ENCODE measurements at places on chromosomes 7 and 10.

DNA sequence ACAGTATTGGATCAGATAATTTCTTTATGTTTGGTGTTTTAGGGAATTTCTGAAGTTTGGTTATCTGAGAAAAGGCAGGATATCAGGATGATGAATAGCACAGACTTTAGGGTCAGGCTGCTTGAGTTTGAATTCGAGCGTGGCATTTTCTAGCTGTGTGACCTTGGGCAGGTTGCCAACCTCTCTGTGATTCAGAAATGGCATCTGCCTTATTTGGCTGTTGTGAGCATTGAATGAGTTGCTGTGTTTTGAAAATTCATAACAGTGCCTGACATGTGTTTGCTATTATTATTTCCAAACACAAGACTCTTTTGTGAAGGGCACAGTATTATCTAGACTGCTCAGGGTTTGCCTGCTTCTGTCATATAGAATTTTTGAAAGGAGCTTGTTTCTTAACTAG lies 66.9 kb downstream of the NXPH1 start:
- DNase-seq, result no peak

GRCh38 chr10:83880252-83880791 lies 259.0 kb upstream of the GHITM start:
- DNase-seq, result no peak

- no peak for DNase-seq
Measured at GRCh38 chr10:116691635-116692034, 50.7 kb downstream of the HSPA12A start.

GRCh38 chr7:106143711-106144337 lies 31.7 kb upstream of the SYPL1 start:
- no peak for DNase-seq

DNA sequence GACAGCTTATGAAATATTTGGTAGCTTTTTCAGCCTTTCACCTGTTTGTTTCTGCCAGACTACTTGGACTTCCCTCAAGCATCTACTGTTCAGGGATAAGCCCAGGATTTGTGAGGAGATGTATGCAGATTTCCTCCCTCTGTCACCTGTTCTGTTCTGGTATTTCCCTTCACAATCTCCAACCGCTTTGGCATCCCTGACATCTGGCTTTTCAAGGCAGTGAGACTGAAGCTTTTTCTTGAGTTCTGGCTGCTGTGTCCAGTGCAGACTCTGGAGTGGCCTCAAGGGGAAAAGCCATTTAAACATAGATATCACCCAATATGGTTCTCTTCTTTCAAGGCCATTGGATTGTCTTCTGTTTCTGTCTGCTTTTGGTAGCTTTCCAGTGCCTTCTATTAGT lies 369.7 kb downstream of the LRMDA start:
- no peak for DNase-seq

- DNase-seq, result no peak
Measured at GRCh38 chr10:66752714-66753113, 173.1 kb upstream of the LRRTM3 start.

DNA sequence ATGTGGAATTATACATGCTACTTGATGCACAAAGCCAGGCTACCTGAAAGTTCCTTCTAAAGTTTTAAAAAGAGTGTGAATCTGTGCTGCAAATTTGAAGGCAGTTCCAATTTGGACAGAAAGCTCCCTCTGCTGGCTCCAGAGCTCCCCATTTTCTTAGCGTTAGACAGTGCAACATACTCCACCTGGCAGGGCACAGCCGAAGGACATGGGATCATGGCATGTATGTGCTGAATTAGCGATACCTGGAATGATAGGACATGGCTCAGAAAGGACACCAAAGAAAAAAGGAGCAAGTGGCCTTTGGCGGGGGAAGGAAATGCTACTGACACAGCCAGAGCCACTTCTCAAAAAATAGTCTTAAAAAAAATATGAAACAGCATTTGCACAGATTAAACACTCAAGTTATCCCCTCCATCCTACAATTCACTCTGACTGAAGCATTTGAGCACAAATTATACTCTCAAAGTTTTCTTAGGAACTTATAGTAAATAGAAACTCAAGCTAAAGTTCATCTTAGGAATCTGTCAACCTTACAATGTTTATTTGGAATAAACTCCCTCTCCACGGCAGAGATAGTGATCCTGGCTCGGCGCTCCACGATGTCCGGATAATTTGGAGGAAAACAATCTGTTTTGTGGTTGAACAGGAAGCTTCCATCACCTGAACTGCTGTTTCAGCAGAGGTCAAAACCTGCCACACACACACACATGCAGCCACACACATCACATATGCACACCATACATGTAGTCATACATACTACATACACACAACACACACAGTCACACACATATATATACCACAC lies 80.0 kb downstream of the C7orf25 start:
- DNase-seq, result no peak

DNA sequence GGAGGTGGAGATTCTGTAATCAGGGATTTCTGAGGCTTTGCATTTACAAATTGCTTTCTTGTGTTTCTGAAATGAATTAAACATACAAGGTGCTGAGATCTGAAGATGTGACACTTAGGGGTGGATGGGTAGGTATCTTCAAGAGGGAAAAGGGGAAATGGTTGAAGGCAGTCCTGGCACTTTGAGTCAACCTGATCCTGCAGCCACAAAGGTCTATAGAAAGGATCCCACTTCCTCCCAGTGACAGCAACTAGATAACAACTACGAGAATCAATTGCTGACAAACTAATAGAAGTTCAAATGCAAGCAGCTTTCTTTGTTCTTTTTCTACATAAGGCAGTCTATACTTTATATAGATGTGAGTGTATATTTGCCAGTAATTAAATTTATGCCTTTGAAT lies 553.3 kb downstream of the MDFIC start:
- DNase-seq, result no peak

DNA sequence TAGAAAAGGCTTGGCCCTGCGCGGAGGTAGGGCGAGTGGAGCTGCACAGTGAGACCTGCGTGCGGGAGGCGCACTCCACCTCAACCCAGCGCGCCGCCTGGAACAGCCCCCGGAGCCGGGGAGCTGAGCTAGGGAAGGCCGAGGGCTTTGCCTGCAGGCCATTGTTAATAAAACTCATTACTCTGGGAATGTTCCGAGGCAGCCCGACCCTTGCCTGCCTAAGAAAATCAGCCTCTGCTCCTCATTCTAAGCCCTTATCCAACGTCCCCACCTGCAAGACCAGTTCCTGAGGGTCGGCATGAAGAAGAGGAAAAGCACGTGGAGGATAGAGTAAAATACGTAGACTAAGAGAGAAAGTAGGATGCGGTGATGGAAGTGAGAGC lies 55.3 kb downstream of the C7orf25 start:
- DNase-seq, result no peak

- DNase-seq, result no peak
Measured at GRCh38 chr10:132439025-132439388, 42.0 kb downstream of the PWWP2B start.

DNA sequence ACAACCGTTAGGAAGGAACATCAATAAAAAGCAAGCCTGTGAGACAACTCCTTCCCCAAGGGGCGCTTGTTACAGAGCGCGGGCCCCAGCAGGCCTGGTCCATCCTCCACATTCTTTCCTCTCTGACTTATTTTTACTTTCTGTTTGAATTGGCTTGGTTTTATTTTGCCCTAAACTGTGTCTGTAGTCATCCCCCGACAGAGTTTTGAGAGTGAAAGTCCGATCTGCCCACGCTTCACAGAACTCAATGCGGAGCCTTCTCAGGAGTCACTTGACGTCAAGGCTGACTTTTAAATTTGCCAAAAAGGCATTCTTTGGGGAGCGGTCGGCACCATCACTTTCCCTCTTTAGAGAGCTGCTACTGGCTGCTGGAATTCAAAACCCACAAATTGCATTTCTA lies 150.1 kb upstream of the KLF6 start:
- no peak for DNase-seq

DNA sequence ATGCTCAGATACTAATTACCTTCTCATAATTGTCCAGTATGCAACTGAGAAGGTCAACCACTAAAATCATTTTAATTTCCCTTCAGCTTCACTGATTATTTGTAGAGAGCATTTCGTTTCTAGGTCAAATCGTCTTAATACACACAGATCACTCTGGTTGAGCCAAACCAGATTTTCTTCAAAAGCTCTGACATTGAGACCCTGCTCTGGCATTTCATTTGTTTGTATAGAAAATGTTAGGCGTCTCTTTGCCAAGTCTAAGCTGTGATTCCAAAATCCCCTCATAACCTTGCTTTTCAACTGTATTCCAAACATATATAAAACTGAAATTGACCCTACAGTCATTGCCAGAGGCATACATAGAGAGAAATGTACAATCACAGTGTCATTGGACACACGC lies 520.0 kb downstream of the CNTNAP2 start:
- no peak for DNase-seq

- no peak for DNase-seq
Measured at GRCh38 chr7:20557116-20557515, 58.4 kb upstream of the ABCB5 start.

GRCh38 chr7:32868116-32868515 lies 23.4 kb downstream of the KBTBD2 start:
- no peak for DNase-seq

- no peak for DNase-seq
Measured at GRCh38 chr7:132116369-132116768, 459.9 kb downstream of the PLXNA4 start.

DNA sequence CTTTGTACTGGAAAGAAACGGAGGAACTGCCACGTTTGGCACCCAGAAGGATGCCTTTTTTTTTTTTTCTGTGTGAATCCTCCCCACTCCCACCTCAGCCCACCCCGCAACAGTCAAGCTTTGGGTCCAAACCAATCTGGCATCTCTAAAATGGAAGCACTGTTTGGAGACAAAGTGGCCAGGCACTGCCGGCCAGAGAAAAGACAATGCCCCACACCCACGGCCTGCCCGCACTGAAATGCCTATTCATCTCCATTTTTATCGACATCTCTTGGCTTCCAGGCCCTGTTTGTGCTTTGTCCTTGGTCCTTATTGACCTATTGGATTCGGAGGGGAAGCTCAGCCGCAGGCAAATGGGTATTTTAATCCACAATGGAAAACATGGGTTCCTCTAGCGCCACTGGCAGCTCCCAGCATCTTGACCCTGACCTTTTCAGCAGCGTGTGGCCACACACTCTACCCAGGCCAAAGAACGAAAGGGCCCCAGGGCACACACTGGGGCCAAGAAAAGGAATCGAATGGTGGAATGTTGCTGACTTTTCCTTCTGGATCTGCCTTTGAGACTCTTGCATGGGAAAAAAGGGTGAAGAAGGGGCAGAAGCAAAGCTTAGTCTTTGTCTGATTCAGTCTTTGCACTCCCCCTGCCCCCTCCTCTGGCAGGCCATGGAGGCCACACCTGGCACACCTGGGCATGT lies 162.6 kb upstream of the CDCA7L start:
- DNase-seq, result no peak

DNA sequence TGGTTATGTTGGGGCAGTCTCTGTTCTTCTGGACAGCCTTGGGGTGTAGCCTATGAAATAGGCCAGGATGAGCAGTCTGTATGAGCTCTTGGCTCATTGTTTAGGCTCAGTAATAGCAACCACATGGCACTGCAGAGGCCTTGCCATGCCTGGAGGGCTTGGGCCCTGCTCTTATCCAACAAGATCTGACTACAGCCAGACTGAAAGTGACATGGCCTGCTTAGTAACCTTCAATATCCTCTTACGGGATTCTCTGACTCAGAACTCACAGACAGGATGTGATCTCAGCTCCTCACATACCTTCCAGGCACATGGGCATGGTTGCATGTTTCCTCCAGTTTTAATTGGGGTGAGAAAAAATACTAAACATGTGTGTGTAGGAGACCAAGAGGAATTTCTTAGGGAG lies 289.3 kb downstream of the PTEN start:
- DNase-seq, result no peak

DNA sequence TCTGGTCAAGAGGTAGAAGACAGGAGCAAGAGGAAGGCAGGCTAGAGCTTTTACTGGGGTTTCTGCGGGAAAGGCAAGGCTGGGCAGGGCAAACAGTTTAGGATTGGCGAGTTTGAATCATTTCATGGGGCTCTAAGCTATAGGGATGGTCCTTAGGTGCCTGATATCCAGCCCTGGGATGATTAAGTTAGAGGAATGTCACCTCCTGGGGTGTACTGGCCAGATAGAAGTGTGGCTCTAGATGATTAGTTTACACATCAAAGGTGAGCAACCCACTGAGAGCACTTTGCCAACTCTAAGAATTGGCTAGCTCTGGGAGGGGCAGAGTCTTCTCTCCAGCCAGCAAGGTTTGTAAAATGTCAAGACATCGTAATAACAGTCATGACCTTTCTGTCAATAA lies 52.4 kb downstream of the ZNF365 start:
- no peak for DNase-seq

DNA sequence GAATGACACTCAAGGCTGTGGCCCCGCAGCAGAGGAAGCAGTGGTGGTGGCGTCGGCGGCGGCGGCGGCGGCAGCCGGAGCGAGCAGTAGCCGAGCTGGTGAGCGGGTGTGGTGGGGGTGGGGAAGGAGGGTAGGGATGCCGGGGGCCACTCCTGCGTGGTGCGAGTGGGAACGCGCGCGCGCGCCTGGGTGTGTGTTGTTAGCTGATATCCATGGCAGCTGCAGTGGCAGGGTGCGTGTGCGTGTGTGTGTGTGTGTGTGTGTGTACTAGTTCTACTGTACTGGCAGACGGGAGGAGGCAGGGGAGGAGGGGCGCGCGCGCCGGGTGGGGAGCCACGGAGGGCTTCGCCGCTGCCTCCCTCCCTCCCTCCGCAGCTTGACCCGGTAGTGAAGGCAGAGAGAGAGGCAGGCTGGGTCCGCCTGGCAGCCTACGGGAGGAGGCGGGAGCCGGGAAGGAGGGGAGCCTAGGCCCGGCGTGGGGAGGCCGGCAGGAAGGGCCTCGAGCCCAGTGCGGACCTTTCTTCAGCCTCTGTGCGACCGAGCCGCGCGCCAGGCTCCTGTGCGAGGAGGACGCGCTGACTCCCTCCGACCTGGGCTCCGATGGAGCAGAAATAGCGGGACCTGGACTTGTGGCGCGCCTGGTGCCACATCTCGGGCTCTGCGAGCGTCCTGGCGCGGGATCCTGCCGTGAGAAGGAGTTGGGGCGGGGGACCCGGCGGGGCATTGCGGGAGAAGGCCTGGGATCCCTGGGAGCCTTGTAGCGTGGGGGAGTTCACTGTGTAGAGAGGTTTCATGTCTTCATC lies at the start of gene MAGI2:
TSS of gene MAGI2 (minus strand) at position 110 of the 803 bp plus-strand sequence. CDS start 347 bp downstream, outside the sequence.
- no peak for DNase-seq

DNA sequence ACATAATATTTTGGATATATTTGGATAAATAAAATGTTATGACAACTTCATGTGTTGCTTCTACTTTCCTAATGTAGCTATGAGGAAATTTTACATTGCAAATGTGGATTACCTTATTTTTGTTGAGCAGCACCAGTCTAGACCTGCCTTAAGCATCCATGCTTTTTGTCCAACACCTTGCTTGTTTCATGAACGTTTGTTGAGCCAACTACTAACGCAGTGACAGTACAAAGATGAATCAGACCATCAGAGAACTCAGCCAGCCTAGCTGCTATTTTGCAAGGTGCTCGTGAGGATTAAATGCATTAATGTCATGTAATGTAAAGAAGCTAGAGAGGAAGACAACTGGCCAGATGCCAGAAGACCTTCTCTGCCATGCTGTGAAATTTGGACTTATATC lies 1.1 kb upstream of the ZC3HAV1L start:
- no peak for DNase-seq

- DNase-seq, result no peak
Measured at GRCh38 chr7:16776053-16776452, 22.5 kb downstream of the TSPAN13 start.

Data from NCI-H187 treated with DMSO at 0.1 percent for 48 hours (cell line).